ENCODE measurements at places on chromosomes 16 and 17. TPM values are rescaled to one million over a fixed set of nuclear protein-coding genes. Genes with fewer than 3 reads are reported as not detected.
A peak's percentile ranks its signal among the peaks of the same experiment; 100 is the strongest.

DNA sequence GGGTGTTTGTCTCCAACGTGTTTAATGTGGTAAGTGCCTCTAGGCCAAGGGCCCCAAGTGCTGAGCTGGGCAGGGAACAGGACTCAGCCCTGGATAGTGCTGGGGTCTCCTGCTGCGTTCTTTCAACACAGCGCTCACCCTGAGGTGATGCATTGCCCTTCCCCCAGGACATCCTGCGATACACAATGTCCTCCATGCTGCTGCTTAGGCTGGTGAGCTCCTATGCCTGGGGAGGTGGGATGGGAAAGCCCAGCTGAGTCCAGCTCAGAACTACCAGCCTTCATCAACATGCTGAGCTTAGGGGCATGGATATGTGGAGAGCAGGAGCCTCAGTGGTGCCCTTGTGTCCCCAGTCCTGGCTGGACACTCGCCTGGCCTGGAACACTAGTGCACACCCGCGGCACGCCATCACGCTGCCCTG is 563 bp downstream of the ZACN start:
- no peak for DNase-seq

DNA sequence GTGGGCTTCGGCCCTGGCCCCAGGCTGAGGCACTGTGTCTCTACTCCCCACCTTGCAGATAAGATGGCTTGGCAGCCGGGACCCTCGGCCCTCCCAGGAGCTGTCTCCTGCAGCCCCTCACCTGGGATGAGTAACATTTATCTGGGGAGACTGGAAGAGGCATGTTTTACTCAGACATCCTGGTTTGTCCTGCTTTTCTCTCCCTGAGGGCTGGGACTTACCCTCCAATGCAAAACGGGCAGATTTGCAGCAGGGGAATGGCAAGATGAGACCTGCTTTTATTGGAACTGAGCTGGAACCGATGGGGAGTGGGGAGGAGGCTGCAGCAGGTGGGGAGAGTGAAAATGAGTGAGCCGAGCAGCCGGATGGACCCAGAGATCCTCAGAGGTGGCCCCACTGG is 27.3 kb upstream of the UBE2G1 start:
- DNase-seq: no peak

DNA sequence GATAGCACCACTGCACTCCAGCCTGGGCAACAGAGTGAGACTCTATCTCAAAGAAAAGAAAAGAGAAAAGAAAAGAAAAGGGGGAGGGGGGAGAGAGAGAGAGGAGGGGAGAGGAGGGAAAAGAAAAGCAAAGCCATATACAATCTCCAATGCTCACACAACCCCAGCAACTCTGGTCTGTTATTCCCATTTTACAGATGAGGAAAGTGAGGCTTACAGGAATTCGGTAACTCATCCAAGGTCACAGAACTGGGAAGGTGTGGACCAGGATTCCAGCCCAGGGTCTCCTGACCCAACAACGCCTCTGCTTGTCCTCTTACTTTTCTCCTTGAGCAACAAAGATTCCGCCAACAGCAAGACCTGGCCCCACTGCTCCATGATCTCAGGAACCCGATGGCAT is 13.0 kb downstream of the PLA2G10 start:
- no peak for DNase-seq

DNA sequence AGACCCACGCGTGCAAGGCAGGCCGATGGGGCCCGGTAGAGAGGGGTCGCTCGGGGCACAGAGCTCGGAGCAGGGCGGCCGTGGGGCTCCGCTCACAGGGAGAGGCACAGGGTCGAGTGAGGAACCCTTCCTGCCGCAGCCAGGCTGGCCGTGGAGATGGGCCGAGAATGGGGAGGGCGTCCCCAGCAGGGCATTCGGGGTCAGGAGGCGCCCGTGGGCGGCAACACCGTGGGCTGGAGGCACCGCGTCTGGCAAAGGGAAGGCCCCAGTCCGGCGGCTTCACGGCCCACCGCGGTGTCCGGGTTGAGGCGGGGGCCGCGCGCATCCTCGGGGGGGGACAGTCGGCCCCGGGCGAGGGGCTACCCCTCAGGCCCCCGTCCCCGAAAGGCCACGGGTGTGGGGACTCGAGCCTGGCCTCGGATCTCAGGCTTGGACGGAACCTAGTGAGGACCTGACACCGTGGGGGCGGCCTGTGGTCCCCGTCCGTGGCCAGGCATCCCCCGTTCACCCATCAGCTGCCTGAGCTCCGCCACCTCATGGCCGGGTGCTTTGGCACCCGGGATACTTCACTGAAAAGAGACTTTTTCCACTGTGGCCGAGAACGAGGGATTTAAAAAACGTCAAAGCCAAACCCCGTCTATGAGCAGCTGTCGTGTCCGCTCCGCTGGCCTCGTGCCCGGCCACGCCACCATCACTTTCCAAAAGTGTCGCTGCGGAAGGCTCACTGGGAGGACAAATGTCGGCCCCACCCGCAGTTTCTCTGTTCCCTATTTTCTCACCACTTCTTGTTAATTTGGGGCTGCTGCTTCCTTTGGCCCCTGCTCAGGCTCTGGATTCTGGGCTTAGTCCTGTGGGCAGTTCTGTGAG is 73.6 kb downstream of the METRNL start:
- DNase-seq: peak; percentile 77

- DNase-seq: peak; percentile 91
Observed at GRCh38 chr17:75864448-75864871, 9.3 kb upstream of the WBP2 start.

GRCh38 chr17:16875662-16876061 is 96.3 kb downstream of the TNFRSF13B start:
- no peak for DNase-seq

DNA sequence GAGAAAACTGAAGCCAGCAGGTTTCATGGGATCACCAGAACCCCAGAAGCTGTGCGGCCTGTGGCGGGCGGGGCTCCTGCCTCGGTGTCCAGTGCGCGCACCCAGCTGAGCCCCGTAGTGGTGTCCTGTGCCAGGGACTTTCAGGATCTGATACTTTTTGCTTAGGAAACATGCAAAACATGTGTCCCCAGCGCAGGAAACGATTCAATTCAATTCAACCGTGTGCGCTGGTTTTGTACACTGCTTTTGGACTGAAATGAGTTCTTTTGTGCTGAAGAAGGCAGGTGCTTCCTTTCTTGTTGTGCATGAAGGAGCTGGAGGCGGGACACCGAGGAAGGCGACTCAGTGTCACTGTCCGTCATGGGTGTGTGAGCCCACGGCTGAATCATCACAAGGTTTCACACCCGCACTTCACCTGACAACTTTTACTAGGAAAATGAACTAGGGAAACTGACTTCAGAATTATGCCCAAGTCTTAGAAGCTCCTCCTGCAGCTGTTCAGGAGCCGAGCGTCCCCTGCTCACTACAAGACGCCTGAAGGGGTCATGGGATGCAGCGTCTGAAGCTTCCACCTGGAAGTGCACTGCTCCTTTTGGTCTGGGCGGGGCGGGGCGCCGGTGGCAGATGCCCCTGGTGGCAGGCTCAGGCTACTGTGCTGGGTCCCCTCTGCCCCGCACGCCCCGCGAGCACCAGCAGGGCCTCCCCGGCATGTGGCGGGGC is 31.4 kb upstream of the ZNF750 start:
- DNase-seq: no peak

GRCh38 chr17:79608624-79608959 is 2.3 kb downstream of the RBFOX3 start:
- DNase-seq: no peak

DNA sequence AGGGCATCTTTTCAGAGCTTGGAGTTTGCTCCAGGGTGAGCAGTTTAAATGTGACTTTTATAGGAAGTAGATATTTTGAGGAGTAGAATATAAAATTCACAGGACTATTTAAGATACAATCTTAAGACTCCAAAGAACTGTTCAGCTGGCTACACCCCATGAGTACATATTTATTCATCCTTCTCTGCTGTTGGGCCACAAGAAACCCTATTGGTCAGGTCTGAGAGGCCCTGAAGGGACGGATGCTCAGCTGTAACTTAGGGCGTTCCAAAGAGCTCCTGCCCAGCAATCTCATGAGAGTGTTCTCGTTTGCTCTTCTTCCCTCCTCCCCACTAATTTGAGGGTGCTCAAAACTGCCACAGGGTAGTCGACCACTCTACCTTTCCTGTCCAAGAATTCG is 7.3 kb downstream of the ST6GALNAC2 start:
- DNase-seq: no peak

DNA sequence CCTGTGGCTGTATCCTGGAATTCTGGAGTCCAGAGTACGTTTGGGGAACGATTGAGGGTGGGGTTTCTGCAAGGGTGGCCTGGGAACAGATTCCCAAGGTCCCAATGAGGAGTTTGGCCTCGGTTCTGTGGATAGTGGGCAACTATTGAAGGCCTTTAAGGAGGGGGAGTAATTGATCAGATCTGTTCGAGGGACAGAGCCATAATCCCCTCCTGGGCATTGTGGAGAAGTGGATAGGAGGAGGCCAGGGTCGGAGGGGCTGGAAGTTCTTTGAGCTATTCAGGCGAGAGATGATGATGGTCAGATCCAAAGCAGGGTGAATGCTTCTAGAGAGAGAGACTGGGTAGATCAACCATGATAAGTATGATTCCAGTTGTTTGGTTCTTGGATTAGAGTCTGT is 173.4 kb downstream of the SNX29 start:
- DNase-seq: no peak

GRCh38 chr16:30372038-30372712 is 1.9 kb upstream of the TBC1D10B start:
- no peak for DNase-seq

The RMI2 gene
- 7.7 TPM for total RNA-seq

The TRPV3 gene
- total RNA-seq: 45.4 TPM

The ZP2 gene
- not detected for total RNA-seq

The SLC6A4 gene
- 0.78 TPM for total RNA-seq

The ZG16B gene
- 28.8 TPM for total RNA-seq
